ENCODE measurements at places on chromosomes 7 and 10. TPM values are rescaled to one million over a fixed set of nuclear protein-coding genes. Genes with fewer than 3 reads are reported as not detected.

The GTF2I gene
- total RNA-seq = 153 TPM

The EIF5AL1 gene
- total RNA-seq = 0.49 TPM

The CCDC7 gene
- total RNA-seq = 16.2 TPM

The ADRB1 gene
- total RNA-seq = not detected

The NSUN6 gene
- total RNA-seq = 5.2 TPM

The GRID2IP gene
- total RNA-seq = not detected

The FEZF1 gene
- total RNA-seq = not detected

The VAX1 gene
- not detected for total RNA-seq

The RTKN2 gene
- total RNA-seq = 0.61 TPM

The TRPV5 gene
- not detected for total RNA-seq

The TACR2 gene
- 0.12 TPM for total RNA-seq

The SORBS1 gene
- 0.49 TPM for total RNA-seq

The PTPN20 gene
- total RNA-seq = 3.8 TPM

The CUBN gene
- total RNA-seq = 11.5 TPM

The PLEKHS1 gene
- 0.24 TPM for total RNA-seq

The CPA4 gene
- 6.8 TPM for total RNA-seq

The BTBD16 gene
- not detected for total RNA-seq

The RNF133 gene
- 0.36 TPM for total RNA-seq

The GLI3 gene
- 29.3 TPM for total RNA-seq

The ITPRID1 gene
- total RNA-seq = not detected

The FIGNL1 gene
- total RNA-seq = 7.9 TPM

The ZNF853 gene
- 0.32 TPM for total RNA-seq

The TAS2R5 gene
- 0.24 TPM for total RNA-seq

The ANKRD61 gene
- total RNA-seq = 0.16 TPM
